Thoracic aorta (tissue), 2 donors: ENCODE measurements at places on chromosomes 1 and 21. TPM values are rescaled to one million over a fixed set of nuclear protein-coding genes. Genes with fewer than 3 reads are reported as not detected.

DNA sequence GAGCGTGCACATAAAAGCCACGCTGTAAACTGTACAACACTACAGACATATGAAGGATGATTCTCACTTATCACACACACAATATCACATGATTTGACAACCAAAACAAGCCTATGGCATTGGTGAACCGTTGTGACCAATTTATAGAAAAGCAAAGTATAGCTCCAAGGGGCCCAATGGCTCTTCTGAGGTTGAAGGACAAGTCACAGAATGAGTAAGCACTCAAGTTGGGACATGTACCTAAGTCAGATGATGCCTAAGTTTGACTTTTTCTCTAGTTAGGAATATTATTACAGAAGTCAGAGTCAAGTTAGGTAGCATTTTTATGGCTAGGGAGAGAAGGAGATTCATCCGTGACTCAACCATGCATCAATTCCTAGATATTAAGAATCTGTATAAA is 45.7 kb downstream of the PLPP3 start:
- no peak overlapping the region for H3K4me3 ChIP-seq
- DNase-seq: no peak
- peaks cover 14% of the 10 kb centered on the region for H3K4me1 ChIP-seq
- no peaks in the 10 kb centered on the region for H3K27me3 ChIP-seq
- no peak overlapping the region for H3K27ac ChIP-seq
- H3K36me3 ChIP-seq: peaks cover 22% of the 10 kb centered on the region

DNA sequence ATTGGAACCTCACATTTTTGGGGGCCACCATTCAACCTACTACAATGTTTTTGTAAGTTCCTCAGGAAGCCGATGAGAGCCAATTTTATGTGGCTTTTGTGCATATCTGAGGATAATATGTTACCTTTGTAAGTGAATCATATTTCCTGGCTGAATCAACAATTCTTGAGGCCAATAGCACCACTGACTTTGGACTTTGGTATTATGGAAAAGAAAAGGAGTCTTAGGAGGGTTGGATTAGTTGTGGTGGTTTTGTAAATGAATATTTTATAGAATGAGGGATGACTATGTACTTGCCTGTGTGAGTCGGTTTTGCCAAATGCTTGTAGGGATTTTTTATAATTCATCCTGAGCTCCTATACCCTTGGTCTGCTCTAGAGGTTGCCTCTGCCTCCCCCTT is 181.5 kb upstream of the HMGB4 start:
- no peaks in the 10 kb centered on the region for H3K27me3 ChIP-seq
- no peak for DNase-seq
- no peak overlapping the region for H3K27ac ChIP-seq
- H3K4me3 ChIP-seq: no peak overlapping the region
- no peaks in the 10 kb centered on the region for H3K4me1 ChIP-seq

DNA sequence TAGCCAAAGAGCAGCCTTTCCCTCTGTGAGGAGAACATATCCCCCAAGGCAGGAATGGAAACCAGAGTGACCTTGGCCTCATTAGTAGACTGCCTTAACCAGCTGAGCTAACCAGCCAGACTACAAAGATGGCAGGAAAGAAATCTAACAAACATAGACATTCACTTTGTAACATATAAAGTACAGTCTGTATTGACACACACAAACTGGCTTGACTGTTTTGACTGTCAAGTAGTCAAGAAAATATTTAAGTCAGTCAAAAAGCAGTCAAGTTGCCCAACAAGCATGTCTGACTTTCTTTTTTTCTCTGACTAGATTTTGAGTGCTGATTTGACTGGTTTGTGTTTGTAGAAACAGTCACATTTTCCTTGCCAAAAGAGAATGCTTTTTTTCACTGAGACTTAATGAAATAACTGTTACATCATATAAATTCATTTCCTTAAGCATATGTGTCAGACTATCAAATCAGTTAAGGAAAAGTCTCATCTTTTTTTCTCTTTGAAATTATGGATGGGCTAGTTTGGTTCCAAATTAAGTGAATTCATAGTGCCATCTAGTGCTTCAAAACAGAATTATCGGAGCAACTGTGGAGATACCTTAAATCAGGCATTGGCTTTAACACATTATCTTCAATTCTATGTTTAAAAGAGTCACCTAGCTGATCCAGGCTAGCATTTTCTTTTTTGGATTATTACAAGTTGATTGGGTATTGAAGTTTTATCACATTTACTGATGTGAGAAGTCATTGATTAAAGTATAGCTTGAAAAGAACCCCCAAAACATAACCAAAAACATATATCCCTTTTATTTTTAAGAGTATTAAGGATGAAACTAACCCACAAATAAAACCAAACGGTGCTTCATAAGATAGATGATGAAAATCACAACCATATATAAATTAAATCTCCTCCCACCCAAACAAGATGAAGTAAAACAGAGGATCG is 75.0 kb downstream of the ATP6V1G3 start:
- no peak overlapping the region for H3K27ac ChIP-seq
- no peak overlapping the region for H3K4me3 ChIP-seq
- H3K27me3 ChIP-seq: no peaks in the 10 kb centered on the region
- no peak for DNase-seq
- H3K4me1 ChIP-seq: no peaks in the 10 kb centered on the region
- no peaks in the 10 kb centered on the region for H3K36me3 ChIP-seq

The AMY2A gene
- total RNA-seq: 4.7 TPM

The DNAJC11 gene
- total RNA-seq: 40.4 TPM
